Endothelial cell of umbilical vein (primary cell): ENCODE measurements at places on chromosomes 1 and 21. TPM values are rescaled to one million over a fixed set of nuclear protein-coding genes. Genes with fewer than 3 reads are reported as not detected.

- H3K4me3 ChIP-seq, result no peak overlapping the region
- DNase-seq, result no peak
- no peaks in the 10 kb centered on the region for H3K36me3 ChIP-seq
- peaks cover 4% of the 10 kb centered on the region for H3K4me1 ChIP-seq
- no peak overlapping the region for H3K27ac ChIP-seq
These were observed 5.8 kb upstream of the CRABP2 start for GRCh38 chr1:156711011-156711817.

PADI3 gene
- not detected in 2 replicates for total RNA-seq

SASS6 gene
- 6.5 and 7.3 TPM in 2 replicates for total RNA-seq

DNA sequence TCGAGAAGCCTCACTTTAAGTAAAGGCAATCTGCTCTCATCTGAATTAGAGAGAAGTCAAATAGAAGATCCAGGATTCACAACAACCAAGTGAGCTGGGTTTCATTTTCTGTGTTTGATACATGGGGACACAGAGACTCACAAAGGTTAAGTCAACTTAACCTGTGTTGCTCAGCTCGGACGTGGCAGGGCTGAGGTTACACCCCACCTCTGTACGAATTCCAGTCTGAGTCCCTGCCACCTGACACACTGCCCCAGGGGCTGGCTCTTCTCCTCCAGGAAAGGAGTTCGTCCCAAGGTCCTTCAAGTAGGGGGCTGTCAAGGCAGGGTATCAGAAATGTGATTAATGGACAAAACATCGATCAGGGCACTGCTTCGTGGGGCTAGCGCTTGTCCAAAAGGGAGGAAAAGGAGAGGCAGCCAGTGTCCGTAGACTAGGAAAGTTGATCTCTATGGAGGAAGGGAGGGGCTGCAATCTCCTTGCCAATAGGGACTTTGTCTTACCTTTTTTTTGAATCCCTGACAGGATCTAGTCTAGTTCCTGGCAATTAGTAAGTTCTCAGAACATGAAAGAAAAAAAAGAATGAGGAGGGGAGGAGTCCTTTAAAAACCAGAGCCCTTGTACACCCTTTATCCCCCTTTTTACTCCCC, 116.4 kb downstream of the CNIH3 start:
- no peaks in the 10 kb centered on the region for H3K27me3 ChIP-seq
- no peaks in the 10 kb centered on the region for H3K36me3 ChIP-seq
- H3K4me3 ChIP-seq, result no peak overlapping the region
